ENCODE measurements at places on chromosomes 6 and 20.

- DNase-seq: no peak
Observed at GRCh38 chr6:73586416-73586974, 65.7 kb upstream of the EEF1A1 start.

DNA sequence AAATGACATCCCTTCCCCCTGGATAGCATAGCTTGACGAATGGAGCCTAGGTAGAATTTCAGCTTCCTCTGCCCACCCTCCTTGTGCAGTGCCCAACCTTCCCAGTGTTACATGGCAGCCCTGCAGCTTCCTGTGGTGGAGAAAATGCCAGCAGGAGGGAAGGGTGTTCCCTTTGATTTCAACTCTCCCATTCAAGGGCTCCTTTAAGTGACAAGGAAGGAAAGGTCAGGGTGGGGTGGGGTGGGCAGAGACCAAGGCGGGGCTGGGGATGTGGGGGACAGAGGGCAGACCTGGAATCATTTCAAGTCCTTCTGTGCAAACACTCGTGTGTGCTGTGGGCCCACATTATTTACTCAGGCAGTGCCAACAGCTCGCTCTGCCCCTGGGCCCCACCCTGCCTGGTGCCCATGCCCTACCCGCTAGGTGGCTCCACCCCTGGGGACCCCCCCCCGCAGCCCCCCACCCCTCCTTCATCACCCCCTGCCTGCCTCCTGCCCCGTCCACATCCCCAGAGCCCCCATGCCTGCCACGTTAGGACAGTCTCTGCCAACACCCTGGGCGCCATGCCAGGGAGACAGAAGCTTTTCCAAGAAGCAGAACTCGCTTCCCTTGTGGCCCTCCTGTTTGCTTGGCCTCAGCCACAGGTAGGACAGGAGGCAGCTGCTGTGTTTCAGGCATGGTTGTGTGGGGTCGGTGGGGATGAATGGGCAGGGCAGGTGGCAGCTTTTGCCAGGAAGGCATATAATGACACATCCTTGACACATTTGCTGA is 9.4 kb downstream of the SPDEF start:
- no peak for DNase-seq

- DNase-seq: no peak
Observed at GRCh38 chr20:35093267-35093884, 769 bp upstream of the TRPC4AP start.

- no peak for DNase-seq
Observed at GRCh38 chr6:47967843-47968242, 143.2 kb downstream of the PTCHD4 start.

DNA sequence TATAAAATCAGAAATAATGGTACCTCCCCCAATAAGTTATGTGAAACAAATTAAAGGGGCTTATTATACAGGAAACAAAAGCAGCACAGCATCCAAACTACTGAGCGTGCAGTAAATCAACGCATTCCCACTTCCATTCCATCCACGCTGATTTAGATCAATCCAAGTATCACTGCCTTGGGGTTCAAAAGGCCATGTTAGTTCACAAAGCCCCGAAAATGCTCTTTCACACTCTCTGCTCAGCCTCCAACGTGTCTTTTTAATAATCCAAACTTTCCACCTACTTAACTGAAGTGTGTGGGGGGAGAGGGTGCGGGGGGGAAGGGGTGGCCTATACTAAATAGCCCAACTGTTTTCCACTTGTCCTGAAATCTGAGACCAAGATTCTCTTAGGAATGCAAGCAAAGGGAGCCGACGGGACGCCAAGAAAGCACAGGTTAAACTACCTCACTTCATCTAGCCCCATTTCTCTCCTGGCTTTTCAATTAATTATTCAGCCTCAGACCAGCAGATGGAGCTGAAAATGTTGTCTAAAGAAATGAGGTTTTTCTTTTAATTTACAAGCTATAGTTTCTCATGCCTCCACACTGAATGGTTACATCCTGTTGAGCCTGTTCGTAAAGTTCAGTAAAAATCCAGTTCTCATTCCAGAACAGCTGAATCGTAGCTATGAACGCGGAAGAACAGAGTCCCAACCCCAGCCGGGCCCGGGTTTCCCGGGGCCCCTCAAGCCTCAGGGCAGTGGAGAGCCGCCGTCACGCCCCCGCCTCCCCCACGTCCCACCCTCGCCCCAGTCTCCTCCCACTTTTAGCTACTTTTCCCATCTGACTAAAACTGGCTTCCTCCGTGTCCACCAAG is 1.0 kb upstream of the NXT1 start:
- peak; percentile 79 for DNase-seq

GRCh38 chr20:58938541-58938940 is 42.5 kb upstream of the NELFCD start:
- DNase-seq: no peak

DNA sequence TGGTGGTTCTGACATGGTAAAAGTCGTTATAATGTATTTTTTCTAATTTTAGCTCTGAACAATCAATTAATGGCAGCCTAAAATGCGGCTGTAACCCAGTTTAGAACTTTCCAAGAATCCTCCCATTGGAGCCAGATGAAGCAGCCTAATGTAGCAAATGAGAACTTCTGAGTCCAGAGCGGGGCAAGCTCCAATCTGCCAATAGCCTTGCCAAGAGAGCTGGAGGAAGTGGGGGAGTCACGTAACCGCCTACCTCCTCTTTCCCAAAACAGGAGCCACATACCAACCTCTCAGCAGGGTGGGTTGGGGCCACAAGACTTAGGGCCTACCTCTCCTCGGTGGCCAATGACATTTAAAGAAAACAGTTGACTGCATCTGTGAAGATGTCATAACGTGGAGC is 230.6 kb downstream of the SOD2 start:
- no peak for DNase-seq

DNA sequence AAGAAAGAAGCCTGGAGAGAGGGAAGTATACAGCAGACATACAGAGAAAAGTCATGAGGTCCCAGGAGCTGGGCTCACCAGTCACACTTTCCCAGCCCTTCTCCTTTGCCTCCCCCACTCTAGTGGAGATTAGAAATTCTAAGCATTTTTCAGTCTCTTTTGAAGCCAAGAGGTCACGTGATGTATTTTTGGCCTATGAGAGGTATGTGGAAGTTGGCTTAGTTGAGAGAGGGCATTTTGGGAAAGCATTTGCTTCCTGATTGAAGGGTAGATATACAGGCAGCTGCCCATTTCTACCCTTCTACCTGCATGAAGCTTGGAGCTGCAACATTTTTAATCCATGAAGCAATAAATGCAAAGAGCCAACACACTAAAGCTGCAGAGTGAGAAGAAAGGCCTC is 106.0 kb upstream of the TNFAIP3 start:
- DNase-seq: no peak

GRCh38 chr6:105324386-105324950 is 78.4 kb downstream of the PREP start:
- DNase-seq: no peak

DNA sequence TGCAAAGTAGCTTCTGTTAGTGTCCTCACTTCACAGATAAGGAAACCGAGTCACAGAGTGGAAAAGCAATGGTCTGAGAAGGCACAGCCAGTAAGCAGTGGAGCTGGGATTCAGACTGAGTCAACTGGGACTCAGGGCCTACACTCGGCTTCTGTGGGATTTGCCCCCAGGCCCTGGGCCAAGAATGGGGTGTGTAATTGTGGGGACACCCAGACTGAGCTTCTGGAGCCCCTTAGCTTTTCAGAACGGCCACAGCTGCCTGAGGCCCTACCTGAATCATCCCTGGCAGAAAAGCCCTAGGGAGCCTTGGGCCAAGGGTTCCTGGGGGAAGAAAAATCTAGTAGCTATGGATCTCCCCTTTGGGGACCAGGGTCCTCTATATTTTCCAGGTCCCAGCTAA is 6.5 kb downstream of the ANGPT4 start:
- no peak for DNase-seq

GRCh38 chr20:44552950-44553908 is 29.1 kb upstream of the PKIG start:
- DNase-seq: no peak

- DNase-seq: no peak
Observed at GRCh38 chr6:81814370-81815076, 62.0 kb upstream of the TENT5A start.

DNA sequence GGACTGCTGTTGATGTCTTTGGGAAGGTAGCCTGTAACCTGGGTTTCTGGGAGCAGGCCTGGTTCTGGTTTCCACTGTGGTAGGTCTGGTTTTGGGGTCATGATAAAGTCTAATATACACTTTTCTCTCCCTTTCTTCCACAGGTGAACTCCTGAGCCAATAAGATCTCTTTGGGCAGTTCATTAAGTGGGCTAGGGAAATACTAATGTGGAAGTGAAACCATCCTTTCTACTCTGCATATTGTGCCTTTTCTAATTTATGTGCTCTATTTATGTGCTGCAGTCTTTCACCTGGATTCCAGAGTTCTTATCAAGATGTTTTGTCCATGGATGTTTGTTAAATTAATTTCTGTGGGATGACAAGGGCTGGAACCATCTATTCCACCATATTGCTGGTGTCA is 165.7 kb upstream of the PTPRK start:
- no peak for DNase-seq
